ENCODE measurements at places on chromosomes 1 and 21.

- DNase-seq: no peak
Observed at GRCh38 chr1:2115702-2116341, 65.6 kb downstream of the PRKCZ start.

DNA sequence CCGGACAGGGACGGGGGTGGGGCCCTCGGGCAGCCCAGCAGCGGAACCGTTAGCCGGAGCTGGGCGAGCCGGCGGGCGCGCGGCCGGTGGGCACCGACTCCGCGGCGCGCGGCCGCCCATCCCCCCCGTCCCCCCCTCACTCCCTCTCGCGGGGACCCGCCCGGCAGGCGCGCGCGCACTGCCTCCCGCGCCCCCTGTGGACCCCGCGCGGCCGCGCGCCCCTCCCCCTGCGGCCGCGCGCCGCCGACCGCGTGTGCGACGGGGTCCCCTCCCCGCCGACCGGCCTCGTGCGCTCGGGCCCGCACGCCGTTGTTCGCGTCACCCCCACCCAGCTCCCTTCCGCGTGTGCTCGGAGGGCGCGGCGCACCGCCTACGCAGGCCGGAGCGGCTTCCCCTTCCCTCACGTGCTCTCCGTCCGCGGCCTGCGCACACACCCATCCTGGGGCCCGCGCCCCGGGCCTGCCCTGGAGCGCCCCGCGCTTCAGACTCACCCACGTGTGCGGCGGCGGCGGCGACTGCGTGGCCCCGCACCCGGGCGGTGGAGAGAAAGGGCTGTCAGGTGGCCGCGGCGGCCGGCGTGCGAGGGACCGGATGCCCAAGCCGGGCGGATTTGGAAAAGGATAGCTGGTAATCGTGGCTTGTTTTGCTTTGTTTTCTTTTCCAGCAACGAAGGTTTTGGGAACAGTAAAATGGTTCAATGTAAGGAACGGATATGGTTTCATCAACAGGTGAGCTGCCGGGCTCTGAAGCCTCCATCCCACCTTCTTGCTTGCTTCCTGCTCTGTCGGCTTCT, 717 bp downstream of the YBX1 start:
- DNase-seq: peak; percentile 15

- no peak for DNase-seq
Observed at GRCh38 chr1:66250478-66250877, 283.5 kb upstream of the SGIP1 start.

DNA sequence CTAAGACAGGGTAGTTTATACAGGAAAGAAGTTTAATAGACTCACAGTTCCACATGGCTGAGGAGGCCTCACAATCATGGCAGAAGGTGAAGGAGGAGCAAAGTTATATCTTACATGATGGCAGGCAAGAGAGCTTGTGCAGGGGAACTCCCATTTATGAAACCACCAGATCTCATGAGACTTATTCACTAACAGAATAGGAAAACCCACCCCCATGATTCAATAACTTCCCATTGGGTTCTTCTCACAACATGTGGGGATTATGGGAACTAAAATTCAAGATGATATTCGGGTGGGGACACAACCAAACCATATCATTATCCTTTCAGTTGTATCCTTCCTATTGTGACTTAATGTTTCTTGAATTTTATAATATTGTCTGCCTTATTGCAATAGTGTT, 13.4 kb upstream of the DDAH1 start:
- no peak for DNase-seq

DNA sequence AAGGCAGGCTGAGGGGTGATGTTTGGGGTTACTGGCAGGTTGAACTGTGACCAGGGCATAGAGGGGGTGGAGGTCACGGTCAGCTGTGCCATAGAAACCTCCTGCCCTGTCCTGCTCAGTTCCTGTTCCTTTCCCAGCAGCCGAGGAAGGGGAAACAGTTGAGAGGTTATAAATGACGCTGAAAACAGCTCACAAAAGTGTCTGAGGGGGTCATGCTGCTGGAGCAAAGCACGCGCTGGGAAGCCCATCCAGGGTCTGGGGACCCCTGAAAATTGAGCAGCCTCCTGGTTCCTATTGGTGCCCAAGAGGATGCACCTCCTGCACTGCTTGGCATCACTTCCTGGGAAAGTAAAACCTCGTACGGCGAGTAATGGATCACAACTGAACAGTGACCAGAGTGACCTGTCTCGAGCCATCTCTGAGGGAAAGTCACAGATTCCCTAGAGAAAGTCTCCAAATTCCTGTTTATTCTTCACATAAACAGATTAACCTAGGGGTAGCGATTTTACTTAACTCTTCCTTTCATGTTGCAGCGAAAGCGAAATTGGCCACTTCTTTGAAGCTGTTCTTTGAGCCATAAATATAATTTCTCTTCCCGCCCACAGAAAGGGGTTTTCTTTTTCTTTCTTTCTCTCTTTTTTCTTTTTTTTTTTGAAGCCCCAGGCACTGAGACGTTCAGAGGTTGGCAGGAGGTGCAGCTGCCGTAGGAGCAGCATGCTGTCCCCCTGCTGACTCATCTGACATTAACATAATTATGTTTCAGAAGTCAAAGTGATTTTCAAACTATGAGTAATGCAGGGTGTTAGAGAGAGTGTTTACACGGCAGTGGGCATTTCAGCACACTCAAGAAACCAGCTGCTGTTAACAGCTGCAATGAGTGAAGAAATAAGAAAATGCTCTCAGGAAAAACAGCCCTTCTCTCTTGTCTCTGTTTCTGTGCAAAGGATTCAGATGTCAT, 41.8 kb upstream of the ATF3 start:
- peak; percentile 10 for DNase-seq
